ENCODE measurements at places on chromosomes 7 and 10. TPM values are rescaled to one million over a fixed set of nuclear protein-coding genes. Genes with fewer than 3 reads are reported as not detected.

GRCh38 chr10:113335592-113335991, 217.3 kb upstream of the HABP2 start:
- no peak for DNase-seq

GRCh38 chr10:35613597-35614226, 8.6 kb downstream of the GJD4 start:
- no peak for DNase-seq

SPDYE9 gene
- not detected for polyA plus RNA-seq

- DNase-seq = no peak
Measured at GRCh38 chr10:14539176-14539575, 208.5 kb upstream of the FRMD4A start.
